Esophagus muscularis mucosa (tissue), 4 donors: ENCODE measurements at places on chromosomes 7 and 10. TPM values are rescaled to one million over a fixed set of nuclear protein-coding genes. Genes with fewer than 3 reads are reported as not detected.

DNA sequence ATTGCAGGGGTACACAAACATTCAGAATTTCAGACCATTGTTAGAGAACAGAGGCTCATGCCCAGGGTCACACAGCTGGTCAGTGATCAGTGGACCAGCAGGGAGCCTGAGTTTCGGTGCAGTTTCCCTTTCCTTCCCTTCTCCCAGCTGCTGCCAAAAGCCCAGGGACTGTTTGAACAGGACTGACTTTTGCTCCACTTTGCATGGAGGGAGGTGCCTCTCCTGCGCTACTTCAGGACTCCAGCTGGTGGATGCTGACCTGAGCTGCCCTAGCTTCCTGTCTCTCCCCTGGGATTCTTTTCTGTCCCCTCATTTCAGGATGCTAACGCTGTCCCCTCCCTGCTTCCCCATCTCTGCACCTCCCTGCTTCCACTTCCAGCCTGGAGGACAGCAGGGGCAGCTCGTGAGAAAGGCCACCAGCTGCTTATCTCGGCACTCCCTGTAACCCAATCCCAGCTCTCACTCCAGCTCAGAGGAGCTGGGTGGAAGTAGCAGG is 14.5 kb downstream of the SH2D4B start:
- peak; percentile 86 for DNase-seq

GRCh38 chr7:110693344-110693743 is 397.6 kb upstream of the LRRN3 start:
- no peak for DNase-seq

DNA sequence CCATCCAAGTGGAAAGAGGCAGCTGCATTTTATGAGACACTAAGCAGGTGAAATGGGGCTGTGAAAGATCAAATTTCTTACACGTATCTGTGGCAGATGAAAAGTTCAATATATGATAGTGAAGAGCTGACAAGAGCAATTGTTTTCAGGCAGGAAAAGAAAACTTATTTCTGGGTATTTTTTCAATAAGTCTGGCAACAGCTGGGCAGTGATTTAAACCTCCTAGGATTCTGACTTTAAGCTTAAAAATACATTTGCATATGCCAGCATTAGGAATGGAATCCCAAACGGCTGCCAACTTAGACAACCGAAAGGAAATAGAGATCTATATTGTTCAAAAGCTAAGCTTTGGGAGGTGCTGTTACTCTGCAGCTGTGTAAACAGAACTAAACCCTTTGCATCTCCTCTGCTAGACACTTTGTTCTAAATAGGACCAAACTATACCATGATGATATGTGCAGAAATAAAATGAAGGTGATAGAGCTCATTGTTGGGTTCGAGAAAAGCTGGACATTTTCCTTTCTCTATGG is 26.1 kb downstream of the DYNC1I1 start:
- no peak for DNase-seq

DNA sequence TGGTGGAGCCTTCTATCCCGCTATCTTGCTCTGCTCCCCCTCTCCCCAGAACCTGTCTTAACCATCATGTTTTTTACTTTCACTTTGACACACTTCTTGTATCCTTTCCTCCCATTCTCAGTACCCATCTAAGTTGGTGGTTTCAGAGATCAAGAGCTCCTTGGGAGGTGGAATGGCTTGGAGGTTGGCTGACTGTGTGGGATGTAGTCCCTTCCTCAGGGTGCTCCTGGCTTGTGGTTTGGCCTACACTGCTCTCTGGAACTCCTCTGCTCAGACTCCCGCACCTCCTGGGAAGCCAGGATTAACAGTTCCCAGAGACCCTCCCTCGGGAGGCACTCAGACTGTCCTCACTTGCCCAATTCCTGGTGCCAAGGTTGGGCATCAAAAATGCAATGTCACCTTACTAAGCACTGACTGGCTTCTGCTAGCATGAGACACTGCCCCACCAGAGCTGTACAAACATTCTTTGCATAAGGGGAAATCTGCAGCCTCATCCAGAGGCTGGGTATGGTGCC is 93.1 kb upstream of the NAMPT start:
- no peak for DNase-seq

DNA sequence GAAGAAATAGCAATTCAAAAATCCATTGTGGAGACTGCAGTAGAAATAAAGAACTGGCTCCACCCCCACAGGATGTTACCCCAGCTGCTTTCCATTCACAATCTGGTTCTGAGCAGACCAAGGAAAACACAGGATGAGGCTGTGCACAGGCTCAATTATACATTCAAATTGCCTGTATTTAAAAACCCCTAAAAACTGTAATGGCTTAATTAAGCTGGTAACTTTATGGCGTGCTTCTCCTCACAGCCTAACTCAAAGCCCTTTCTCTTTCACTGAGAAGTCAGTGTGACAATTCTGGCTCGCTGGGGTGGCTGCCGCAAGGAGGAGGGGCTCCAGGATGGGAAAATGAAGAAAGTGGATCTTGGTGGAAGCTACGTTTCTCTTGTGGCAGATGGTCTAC is 1191.1 kb downstream of the SORCS1 start:
- no peak for DNase-seq

GRCh38 chr7:80635998-80636397 is 2.4 kb upstream of the CD36 start:
- DNase-seq, result no peak

GRCh38 chr10:74300666-74301065 is 149.6 kb downstream of the ADK start:
- no peak for DNase-seq

DNA sequence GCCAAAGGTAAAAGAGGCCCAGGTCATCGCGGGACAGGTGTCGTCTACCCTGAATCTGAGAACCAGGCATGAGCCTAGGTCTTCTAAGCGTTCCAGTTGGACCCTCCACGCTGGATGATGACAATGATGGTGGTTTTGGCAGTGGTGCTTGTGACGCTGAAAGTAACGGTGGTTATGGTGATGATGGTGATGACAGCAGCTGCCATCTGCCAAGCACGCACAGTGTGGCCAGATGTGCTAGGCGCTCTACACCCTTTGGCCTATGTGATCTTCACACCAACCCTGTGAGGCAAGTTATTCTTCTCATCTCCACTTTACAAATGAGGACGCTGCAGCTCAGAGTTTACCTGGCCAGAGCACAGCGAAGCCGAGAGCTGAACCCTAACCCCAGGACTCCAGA is 93.9 kb downstream of the FAM53B start:
- DNase-seq, result no peak

DNA sequence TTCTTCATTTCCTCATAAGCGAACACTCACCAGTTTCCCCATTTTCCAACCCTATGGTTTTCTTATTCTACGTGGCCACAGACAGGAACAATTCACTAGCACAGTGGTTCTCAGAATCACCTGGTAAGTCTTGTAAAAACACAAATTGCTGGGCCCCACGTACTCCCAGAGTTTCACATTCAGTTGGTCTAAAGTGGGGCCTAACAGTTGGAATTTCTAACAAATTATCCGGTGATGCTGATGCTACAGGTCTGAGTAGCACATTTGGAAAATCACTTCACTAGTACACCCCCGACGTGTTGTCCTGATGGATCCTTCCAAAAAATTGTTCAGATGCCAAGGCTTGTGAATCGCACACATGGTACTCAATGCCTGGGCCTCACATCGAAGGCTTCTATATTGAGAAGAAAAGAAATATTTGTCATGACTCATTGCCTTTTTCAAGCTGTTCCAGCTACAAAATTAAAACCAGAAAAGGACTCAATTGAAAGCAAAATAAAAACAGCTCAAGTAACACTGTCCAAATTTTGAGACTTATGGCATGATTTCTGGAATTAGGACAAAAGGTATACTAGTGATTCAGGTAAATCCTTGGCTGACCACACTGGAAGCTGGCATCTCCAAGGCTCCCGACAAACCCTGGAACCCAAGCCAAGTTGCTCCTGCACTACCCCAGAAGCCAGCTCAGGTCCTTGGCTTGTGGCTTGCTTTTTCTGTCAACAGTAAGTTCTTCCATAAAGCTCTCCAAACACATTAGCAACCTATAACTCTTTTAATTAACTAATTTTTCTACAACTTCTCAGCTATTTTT is 12.9 kb upstream of the VIM start:
- DNase-seq, result no peak

- DNase-seq, result no peak
Observed at GRCh38 chr7:8018961-8019360, 50.4 kb downstream of the GLCCI1 start.

VAX1 gene
- not detected for total RNA-seq

PAX4 gene
- not detected for total RNA-seq
